Stimulated activated CD8-positive, alpha-beta memory T cell treated with anti-CD3 and anti-CD28 coated beads, Interleukin-2, amount 100 ng/mL, for 48 hours (primary cell): ENCODE measurements at places on chromosomes 1 and 21.

GRCh38 chr1:234849832-234850231 is 239.9 kb upstream of the IRF2BP2 start:
- no peak for DNase-seq

- no peak for DNase-seq
Measured at GRCh38 chr1:228469413-228470162, 17.6 kb upstream of the RNF187 start.

DNA sequence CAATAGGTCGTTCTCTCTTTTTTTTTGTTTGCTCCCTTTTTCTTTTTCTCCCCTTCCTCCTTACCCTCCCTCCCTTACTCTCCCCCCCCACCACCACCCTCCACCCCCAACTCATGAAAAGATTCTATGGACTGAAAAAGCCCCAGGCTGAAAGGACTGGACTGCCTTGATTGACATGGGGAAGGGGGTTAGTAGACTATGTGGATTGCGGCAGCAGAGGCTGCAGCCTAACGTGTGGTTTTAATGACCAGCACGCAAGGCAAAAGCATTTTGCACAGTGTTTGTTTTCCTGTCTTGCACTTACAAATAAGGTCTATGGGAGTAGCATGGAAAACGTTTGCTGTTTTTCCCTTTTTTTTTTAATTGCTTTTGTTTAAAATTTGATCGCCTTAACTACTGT is 5.5 kb downstream of the ZBTB18 start:
- DNase-seq = no peak

DNA sequence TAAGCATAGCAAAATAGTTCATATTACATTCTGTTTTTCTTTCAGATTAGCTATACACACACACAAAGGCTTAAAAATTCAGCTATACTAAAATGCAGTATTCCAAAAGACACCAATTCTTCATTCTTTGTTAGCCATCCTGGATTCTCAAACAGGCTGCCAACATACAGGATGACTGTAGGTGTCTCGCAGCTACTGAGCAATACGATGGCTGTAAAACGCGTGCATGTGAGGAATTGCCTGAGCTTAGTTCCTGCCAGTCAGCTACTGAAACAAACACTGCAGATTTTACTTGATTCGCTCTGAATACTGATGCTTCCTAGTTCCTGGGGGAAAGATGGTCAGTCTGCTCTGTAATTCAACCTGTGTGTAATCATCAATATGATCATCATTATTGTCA is 24.7 kb upstream of the HMGN1 start:
- no peak for DNase-seq

DNA sequence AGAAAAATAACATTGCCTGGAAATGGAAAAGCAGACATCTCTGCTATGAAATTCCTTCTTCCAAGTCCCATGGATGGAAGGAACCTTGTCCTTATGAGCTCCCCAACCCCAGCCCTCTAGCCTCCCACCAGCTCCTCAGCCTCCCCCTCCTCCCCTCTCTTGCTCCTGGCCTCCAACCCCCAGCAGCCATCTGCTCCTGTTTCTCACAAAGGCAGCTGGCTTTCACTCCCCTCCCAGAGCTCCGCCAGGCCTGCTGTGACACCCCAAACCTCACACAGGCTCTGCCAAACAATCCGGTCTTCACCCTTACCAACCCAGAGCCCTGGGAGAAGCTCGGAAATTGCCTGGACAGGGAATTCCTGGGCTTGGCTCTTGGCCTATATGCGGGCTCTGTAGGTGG is 69.2 kb downstream of the KLHDC7A start:
- DNase-seq = no peak

- no peak for DNase-seq
Measured at GRCh38 chr1:14735841-14736240, 137.4 kb downstream of the KAZN start.

GRCh38 chr1:234696148-234696576 is 86.2 kb upstream of the IRF2BP2 start:
- DNase-seq = no peak

DNA sequence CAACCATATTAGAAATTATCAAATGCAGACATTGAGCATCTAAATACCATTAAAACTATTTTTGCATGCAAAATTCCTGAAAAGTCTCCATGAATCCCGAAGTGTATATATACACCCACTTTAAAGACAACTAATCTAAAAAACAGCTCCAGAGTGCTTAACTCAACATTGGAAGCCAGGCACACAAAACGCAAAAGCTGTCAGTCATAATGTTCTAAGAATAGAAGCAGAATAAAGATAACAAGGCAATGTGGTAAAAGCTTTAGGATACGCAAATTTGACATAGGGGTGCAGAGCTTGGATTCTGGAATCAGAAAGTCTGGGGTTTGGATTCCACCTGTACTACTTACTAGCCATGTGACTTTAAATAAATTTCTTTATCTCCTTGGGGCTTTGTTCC is 62.5 kb downstream of the SMYD3 start:
- DNase-seq = no peak

DNA sequence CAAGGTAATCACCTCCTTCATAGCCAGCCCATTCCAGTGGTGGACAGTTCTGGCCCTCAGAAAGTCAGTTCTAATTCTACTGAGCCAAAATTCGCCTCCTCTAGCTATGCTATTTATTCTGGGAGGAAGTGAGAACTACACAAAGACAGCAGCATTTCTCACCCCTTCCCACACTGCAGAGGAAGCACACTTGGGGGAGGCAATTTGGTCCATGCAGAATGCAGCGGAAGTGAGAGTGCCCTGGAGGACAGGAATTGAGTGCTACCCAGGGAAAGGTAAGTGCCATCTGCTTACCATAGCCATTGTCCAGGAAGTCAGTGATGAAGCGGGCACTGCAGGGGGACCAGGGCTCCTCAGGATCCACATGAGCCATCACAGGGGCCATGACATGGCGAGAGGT is 3.7 kb downstream of the ADAMTS4 start:
- DNase-seq = no peak

GRCh38 chr1:179145521-179145920 is 63.7 kb downstream of the TOR3A start:
- no peak for DNase-seq

DNA sequence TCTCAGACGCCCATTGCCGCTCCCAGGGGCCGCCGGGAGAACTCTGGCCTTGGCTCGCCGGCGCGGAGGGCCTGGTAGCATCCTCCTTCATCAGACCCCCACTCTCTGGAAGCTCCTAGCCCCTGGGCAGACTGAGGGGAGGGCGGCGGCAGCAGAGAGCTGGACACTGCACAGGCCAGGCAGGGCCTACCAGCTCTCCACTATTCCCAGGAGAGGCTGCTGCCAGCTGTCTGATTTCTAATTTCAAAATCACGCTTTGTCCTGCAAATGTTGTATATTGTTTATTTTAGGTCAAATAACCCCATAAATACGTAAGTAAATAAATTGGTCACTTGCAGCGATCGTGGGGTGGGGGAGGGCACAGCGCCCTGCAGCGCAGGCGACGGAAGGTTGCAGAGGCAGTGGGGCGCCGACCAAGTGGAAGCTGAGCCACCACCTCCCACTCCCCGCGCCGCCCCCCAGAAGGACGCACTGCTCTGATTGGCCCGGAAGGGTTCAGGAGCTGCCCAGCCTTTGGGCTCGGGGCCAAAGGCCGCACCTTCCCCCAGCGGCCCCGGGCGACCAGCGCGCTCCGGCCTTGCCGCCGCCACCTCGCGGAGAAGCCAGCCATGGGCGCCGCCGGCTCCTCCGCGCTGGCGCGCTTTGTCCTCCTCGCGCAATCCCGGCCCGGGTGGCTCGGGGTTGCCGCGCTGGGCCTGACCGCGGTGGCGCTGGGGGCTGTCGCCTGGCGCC is at the start of gene MTARC1:
Gene MTARC1, plus strand, starts transcription at position 577 of the 732 bp plus-strand sequence. Its CDS starts 32 bp downstream, at position 609.
- no peak for DNase-seq

- DNase-seq = no peak
Measured at GRCh38 chr1:35171579-35171978, 21.4 kb downstream of the SFPQ start.

GRCh38 chr1:205570173-205570501 is 61.7 kb downstream of the ELK4 start:
- no peak for DNase-seq

DNA sequence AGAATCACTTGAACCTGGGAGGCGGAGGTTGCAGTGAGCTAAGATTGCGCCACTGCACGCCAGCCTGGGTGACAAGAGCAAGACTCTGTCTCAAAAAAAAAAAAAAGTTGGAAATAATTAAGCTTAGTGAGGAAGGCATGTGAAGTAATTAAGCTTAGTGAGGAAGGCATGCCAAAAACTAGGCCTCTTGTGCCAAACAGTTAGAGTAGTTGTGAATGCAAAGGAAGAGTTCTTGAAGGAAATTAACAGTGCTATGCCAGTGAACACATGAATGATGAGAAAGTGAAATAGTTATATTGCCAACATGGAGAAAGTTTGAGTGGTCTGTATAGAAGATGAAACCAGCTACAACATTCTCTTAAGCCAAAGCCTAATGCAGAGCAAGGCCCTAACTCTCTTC is 85.0 kb downstream of the MAN1A2 start:
- no peak for DNase-seq

GRCh38 chr1:8570465-8570864 is 247.0 kb downstream of the RERE start:
- DNase-seq = no peak

GRCh38 chr1:198151688-198152087 is 5.1 kb upstream of the NEK7 start:
- DNase-seq = no peak

DNA sequence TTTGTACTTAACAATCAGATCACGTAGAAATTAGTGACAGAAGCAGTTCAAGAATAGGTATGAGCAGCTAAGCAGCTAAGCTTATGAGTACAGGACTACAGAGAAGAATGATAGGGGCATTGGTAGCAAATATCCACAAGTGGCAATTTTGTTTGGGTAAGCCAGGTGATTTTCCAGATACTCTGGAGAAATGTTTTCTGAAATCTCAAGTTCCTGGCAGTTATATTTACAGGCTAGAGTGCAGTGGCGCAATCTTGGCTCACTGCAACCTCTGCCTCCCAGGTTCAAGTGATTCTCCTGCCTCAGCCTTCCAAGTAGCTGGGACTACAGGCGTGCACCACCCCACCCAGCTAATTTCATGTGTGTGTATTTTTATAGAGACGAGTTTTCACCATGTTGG is 55.1 kb downstream of the ARID4B start:
- no peak for DNase-seq

- no peak for DNase-seq
Measured at GRCh38 chr1:27528818-27529703, 39.1 kb upstream of the WASF2 start.

DNA sequence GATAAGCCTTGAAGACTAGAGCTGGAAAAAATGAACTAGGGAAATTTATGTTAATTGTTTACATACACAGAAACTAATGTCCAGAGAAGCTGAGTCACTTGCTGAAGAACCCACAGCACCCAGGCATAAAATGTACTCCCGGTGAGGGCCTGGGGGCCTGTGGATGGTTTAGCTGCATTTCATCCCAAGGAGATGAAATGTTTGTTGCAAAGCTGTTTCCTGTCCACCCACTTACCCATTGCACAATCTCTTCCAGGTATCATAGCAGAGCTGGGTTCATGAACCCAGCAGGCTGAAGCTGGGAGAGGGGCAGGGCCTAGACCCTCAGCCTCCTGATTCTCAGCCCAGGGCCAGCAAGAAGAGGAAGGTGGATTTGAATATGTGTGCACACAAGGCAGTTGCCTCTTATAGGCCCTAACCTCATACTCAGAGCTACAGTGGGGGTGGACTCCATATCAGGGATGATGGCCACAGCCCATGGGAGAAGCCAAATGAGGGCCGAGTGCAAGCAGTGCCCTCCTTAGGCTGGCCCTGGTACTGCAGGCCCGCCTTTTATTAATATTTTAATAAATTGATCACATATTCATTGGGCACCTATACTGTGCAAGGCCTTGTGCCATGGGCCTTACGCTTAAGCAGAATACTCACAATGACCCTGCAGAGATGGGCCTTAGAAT is 110.8 kb downstream of the LACTBL1 start:
- DNase-seq = peak; percentile 15

DNA sequence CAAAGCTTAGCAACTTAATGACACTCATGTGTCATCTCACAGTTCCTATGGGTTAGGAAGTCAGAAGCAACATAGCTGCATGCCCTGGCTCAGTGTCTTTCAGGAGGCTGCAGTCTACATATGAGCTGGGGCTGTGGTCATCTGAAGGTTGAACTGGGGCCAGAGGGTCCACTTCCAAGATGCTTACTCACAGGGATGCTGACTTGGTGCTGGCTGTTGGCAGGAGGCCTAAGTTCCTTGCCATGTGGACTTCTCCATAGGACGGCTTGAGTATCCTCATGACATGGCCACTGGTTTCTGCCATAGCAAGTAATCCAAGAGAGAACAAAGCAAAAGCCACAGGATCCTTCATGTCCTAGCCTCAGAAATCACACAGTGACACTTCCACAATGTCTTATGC is 12.1 kb upstream of the FAM43B start:
- no peak for DNase-seq

- DNase-seq = no peak
Measured at GRCh38 chr1:150273311-150273710, 721 bp downstream of the C1orf54 start.

- no peak for DNase-seq
Measured at GRCh38 chr21:41865002-41865777, 14.0 kb downstream of the PRDM15 start.

- DNase-seq = no peak
Measured at GRCh38 chr1:74812180-74812541, 79.2 kb downstream of the TYW3 start.

GRCh38 chr1:74470251-74470650 is 42.2 kb downstream of the LRRC53 start:
- no peak for DNase-seq

GRCh38 chr21:41240040-41240439 is 72.1 kb downstream of the BACE2 start:
- DNase-seq = no peak

DNA sequence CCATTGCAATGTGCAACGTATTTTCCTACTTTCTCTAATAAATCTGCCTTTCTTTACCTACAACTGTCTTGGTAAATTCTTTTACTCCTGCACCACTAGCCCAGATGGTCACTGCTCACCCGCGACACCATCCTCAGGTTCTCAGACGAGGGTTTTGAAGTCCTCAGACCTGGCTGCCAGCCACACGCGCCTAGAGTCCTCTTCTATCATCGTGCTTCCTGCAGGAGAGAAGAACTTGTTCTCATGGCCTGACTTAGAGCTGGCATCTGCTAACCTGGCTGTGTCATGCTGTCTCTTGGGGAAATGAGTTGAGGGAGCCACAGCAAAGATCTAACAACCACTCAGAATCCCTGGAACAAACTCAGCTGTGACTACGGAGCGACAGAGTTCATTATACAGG is 30.3 kb upstream of the PGBD5 start:
- no peak for DNase-seq

GRCh38 chr1:12433323-12434053 is 184.5 kb downstream of the DHRS3 start:
- no peak for DNase-seq
